ENCODE measurements at places on chromosomes 12 and 14.

DNA sequence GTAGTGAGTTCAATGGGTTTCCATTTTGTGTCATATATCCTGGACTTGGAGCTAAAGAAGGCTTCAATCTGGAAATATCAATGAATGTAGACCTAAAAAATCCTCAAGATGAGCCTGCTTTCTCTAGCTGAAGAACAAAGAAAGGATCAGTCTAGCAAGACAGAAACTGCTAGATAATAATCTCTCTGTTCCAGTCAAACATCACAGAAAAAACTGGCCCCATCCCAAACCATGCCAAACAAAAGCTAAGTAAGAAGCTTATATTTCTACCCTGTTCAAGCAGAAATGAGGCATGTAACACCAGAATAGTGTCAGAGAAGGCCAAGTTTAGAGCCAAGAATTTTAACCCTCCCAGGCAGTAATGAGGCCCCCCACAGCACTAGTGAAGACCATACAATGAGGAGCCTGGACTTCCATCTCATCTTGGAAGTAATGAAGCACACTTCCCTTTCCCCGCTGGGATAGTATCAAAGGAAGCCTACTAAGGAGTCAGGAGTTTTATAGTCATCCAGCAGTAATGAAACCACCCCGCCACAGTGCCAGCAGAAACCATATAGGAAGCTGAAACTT, 95.8 kb downstream of the NELL2 start:
- DNase-seq: no peak

DNA sequence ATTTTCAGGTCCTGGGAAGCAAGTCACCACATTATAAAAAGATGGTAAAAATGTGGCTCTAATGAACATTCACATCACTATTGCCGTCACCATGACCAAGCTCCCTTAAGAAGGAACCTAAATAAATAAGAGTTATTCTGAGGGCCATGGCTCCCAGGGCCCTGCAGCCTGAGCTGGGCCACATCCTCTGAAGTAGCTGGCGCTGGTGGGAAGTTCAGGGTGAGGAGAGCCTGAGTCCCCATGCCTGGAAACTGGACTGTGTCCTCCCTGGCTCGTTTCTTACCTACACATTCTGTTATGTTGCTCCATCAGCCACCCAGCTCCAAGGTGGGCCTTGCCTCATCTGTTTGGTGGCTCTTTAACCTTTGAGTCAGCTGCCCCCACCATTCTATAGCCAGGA, 42.5 kb downstream of the TSPAN11 start:
- no peak for DNase-seq

- no peak for DNase-seq
Observed at GRCh38 chr12:122026706-122027333, 5.1 kb downstream of the BCL7A start.

GRCh38 chr12:116600959-116601918, 42.1 kb downstream of the MAP1LC3B2 start:
- peak; percentile 41 for DNase-seq
